ENCODE measurements at places on chromosomes 3 and 15.
A peak's percentile ranks its signal among the peaks of the same experiment; 100 is the strongest.

- no peak for DNase-seq
Measured at GRCh38 chr3:152200476-152201420, 68.0 kb upstream of the MBNL1 start.

GRCh38 chr15:101242160-101242998, 9.5 kb downstream of the CHSY1 start:
- DNase-seq, result peak; percentile 68

DNA sequence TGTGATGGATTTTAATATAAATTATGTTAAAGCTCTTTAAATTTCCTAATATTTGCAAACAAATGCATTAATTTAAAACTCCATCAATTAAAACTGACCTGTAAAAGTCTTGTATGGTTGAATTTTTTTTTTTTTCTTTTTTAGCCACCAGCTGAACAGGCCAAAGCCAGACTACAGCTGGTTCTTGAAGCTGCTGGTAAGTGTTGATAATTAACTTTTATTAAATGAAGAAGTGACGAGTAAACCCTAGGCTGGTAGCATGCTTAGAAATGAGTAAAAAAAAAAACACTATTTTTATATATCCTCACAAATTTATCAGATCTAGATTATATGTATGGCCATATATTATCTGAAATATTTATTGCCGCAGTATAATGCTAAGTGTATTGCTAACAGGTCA, 216.3 kb upstream of the MLF1 start:
- no peak for DNase-seq

DNA sequence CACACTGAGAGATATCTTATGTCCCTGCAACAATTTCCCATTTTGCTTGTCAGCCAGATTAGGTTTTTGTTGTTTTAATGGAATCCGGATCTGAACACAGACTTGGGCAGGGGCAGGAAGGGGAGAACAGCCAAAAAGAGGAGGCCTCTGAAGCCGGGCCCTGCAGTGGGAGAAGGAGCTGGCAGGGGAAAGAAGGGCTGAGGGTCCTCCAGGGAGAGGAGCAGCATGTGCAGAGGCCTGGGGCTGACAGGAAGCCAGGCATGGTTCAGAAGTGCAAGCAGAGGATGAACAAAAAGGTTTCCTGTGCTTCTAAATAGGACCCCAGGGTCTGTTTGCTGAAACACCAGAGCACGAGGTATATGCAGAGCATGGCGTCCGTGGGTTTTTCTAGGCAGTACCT, 49.1 kb upstream of the POMGNT2 start:
- no peak for DNase-seq

GRCh38 chr3:171309906-171310359, 150.3 kb downstream of the TNIK start:
- no peak for DNase-seq

DNA sequence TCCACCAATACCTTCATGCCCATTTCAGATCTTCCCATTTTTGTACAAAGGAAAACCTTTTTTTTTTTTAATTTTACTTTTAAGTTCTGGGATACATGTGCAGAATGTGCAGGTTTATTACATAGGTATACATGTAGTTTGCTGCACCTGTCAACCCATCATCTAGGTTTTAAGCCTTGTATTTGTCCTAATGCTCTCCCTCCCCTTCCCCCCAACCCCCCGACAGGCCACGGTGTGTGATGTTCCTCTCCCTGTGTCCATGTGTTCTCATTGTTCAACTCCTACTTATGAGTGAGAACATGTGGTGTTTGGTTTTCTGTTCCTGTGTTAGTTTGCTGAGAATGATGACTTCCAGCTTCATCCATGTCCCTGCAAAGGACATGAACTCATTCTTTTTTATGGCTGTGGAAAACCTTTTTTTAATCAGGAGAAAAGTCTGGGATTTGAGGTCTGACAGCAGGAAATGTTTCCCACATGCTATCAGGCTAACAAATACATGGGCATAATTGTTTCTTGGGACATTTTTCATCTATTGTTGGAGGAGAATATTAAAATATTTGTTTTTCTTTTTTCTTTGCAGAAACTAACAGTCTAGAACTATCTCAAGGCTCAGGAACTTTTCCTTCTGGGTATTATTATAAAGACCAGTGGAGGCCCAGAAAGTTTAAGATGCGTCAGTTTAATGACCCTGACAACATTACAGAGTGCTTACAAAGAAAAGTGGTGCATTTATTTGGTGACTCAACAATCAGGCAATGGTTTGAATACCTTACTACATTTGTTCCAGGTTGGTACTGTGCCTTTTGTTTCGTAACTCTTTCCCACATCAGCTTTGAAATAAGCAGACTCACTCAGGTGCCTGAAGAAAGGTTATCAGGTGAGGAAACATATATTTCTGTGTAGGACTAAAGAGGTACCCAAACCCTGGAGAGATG, 32.8 kb upstream of the NFKBIZ start:
- no peak for DNase-seq

DNA sequence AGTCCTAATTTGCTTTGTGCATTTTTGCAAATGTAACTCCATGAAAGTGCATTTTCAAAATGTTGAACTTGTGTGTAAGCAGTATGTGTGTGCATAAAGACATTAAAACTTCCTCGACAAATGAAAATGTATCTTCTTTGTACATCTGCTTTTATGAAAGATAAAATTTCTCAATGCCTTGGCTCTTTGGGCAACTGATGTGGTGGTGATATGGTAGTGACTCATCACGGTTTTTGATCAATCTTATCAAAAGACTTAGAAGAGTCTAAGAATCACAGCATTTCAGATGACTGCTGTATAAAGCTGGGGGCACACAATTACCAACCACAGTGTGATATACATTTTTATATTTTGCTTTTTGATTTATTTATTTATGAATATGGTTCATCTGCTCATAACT, 5.4 kb upstream of the MASP1 start:
- DNase-seq, result no peak

- no peak for DNase-seq
Measured at GRCh38 chr15:36458411-36458810, 121.0 kb upstream of the CDIN1 start.

- DNase-seq, result no peak
Measured at GRCh38 chr3:156760333-156760732, 65.8 kb upstream of the LEKR1 start.

DNA sequence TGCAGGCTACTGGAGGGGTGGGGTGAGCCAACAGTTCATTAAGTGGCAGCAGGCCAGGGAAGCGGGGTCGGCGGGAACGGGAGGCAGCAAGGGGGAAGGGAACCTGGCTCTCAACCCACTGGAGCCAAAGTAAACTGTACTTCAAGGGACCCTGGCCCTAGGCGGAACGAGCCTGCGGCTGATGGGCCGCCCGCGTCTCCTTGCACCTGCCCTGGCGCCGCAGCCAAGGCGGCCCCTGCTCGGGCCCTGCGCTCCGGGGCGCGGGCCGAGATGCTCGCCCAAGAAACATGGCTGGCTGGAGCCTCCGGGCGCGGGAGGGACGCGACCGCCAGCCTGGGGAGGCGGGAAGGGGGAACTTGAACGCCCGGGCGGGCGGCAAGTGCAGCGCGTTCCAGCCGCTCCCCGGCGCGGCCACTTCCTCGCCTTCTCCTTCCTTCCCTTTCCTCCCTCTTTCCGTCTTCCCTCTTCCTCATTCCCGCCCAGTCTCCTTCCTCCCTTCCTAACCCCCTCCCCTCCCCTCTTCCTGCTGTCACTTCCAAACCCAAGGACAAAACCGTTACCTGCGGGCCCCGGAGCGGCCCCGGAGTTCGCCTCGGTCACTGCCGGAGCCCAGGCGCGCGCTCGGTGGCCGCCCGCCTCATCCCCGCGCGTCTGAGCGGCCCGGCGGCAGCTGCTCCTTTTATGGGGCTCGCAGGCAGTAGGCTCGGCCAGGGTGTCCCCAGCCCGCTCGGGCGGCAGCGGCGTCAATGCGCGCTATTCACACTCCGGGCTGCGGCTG, 489.7 kb downstream of the MAGI1 start:
- no peak for DNase-seq

DNA sequence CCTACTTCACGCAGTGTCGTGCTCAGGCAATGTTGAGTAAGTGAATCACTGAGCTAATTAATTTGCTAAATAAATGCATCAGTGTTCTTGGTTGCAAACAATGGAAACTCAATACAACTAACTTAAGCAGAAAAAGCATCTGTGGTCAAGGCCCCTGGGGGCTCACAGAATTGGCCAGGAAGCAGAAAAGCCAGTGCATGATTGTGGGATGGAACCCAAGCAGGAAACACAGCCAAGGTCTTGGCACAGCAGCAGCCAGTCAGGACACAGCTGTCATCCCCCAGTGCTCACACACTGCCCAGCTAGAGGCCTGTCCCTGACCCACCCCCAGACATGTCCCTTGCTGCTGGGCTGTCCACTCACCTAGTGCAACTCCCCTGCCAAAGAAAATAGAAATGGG, 85.9 kb downstream of the AQP9 start:
- no peak for DNase-seq

GRCh38 chr3:167662919-167663400, 9.2 kb upstream of the WDR49 start:
- no peak for DNase-seq

- no peak for DNase-seq
Measured at GRCh38 chr3:22862111-22862510, 341.0 kb upstream of the UBE2E2 start.

DNA sequence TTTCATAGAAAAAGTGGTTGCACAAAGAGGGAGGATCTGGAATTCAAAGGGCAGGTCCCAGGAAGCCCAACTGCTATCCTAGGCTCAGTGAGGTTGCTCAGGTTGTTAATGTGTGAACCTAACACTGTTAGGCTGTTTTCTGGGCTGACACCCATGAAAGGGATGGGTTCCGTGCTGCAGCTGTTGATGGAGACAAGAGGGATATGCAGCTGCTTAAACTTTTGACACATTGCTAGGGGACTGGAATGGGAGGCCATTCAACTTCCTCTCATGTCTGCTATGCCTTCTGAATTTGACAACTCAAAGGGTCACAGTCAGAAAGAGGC, 198.0 kb upstream of the NR2E3 start:
- DNase-seq, result no peak

DNA sequence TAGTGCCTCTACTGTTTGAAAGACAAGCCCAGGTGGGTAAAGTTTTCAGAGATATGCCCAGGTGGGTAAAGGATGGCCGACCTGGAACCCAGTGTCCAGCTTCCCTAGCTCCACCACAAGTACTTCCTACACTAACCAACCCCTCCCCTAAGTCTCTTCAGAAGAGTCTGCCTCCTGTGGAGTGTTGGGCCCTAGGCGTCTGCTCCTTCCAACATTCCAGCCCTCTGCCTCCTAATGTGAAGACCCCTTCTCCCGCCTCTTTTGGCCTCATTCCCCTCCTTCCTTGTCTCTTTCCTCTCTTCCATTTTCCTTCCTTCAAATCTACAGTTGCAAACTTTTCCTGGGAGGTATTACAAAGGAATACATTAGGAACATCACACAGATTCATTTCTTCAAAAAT, 38.6 kb downstream of the CNTN3 start:
- no peak for DNase-seq

DNA sequence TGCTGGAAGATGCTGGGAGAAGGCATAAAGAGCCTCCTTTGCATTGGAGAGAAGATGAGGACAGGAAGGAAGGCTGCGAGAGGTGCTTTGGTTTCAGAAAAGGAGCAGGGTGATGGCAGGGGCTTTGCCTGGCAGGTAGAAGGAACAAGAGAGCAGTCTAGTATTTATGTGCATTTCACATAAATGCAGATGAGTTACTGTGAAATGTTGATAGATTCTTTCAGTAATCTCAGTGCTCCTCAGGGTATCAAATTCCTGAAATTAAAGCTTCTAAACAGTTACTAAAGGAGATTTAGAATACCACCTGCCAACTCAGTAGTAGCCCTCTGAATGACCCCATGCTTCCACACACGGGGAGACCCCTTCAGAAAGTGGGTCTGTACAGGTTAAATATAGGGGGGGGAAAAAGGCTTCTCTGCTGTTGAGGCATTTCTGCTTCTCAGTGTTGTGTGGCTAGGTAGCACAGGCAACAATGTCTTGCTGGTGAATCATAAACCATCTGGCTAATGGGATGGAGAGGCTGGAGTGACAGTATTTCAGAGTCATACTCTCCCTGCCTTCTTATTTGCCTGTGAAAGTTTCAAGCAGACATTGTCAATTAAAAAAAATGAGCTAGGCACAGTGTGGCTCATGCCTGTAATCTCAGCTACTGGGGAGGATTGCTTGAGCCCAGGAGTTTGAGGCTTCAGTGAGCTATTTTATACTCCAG, 14.3 kb upstream of the FBXL22 start:
- DNase-seq, result peak; percentile 40

GRCh38 chr15:62047282-62047827, 12.9 kb downstream of the VPS13C start:
- no peak for DNase-seq

GRCh38 chr3:38610934-38611333, 38.6 kb downstream of the SCN5A start:
- DNase-seq, result no peak

GRCh38 chr15:77514641-77515402, 94.1 kb downstream of the HMG20A start:
- DNase-seq, result no peak

GRCh38 chr3:127411083-127411727, 123.4 kb upstream of the PRR20G start:
- peak; percentile 6 for DNase-seq

DNA sequence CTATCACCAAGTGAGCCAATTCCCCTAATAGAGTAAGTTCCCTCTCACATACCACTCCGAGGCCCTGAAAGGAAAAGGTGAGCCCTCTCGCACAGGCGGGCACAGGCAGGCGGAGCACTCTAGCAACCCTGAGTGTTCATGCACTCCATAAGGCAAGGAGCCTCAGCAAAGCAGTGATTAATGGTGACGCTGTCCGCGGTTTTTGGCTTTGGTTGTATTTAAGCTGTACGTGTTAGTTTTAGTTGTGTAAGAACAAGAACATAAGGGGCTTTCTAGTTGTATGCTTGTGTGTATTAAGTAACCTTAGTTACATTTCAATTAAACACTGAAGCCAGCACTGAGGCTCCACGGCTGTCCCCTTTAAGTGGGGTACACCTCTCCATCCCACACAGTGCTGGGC, 33.1 kb downstream of the KLHL25 start:
- no peak for DNase-seq

GRCh38 chr15:74127954-74128784, 2.2 kb upstream of the ISLR2 start:
- no peak for DNase-seq

GRCh38 chr15:33243393-33243792, 48.9 kb upstream of the FMN1 start:
- DNase-seq, result no peak

- DNase-seq, result no peak
Measured at GRCh38 chr15:65408324-65409035, 14.3 kb downstream of the IGDCC4 start.

DNA sequence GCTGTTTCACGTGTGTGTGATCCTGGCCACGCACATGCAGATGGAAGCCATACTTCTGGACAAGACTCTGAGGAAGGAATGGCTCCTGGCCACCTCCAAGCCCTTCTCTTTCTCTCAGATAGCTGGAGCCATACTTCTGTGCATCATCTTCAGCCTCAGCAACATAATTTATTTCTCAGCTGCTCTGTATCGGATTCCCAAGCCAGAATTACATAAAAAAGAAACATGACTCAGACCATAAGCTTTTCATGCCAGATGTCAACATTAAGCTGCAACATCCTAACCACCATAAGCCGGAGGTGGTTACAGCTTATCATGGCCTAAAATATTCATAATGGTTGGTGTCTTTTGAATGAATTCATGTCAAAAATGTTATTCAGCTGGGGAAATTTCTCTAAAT, 10.6 kb upstream of the KIF23 start:
- no peak for DNase-seq
